ENCODE measurements at places on chromosomes 12 and 14.
A peak's percentile ranks its signal among the peaks of the same experiment; 100 is the strongest.

DNA sequence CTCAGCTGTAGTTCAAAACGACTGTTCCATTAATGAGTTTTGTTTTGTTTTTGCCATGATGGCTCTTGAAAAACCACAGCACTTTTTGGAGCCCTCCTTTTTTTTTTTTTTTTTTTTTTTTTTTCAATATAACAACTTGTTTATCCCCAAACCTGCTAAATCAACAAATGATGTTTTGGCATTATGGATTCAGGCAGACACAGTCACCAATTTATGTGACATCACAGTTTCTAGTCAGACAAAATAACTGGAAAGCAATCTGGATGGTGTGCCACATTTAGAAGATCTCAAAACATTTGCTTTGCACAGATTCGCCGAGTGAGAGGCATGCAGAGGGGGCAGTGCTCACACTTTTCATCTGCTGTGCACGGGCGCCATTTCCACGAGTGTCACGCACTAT lies 7.9 kb upstream of the RFLNA start:
- DNase-seq: no peak

DNA sequence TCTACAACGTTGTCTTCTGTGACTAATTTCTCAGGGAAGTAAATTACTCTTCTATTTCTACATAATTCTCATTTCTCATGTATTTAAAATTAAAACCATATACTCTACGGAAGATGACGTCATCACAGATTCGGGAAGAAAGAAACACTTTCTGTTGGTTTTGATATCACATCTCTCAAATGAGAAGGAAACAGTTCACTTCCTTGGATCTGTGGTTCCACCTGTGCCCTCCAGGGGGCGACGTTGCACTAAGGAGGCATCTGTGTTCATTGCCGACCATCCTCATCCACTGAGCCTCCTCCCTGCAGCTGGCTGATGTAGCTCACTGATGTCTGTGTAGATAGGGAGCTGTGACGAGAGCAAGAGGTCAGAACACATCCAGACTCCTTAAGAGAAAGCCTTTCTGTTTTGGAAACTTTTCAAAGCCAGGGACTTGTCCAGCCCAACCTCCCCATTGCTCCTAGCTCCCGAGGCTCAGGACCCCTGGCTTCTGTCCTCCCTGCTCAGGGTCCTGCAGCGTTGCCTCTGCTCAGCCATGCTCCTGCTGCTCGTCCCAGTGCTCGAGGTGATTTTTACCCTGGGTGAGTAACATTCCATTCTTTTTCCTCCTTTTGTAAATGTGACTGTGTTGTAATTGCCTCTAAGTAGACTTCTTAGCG lies 172.7 kb upstream of the OR4E1 start:
- no peak for DNase-seq

GRCh38 chr12:32183650-32184049 lies 77.0 kb downstream of the BICD1 start:
- DNase-seq: no peak

DNA sequence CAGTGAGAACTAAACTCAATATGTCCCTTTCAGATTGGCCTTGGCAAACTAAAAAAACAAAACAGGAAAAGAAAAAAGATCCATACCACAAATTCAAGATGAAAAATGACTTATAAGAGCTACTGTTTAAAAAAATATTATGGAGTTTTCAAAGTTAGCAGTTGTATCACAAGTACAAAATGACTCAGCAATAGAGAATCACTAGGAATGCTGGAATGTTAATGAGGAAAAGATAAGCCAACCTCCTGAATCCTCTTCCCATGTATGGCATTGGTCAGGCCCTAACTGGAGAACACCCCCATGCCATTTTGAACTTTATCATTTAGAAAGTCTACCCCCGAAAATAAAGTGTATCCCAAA lies 62.2 kb downstream of the PPP1R36 start:
- no peak for DNase-seq

GRCh38 chr12:79691511-79692248 lies 916 bp upstream of the PAWR start:
- no peak for DNase-seq

DNA sequence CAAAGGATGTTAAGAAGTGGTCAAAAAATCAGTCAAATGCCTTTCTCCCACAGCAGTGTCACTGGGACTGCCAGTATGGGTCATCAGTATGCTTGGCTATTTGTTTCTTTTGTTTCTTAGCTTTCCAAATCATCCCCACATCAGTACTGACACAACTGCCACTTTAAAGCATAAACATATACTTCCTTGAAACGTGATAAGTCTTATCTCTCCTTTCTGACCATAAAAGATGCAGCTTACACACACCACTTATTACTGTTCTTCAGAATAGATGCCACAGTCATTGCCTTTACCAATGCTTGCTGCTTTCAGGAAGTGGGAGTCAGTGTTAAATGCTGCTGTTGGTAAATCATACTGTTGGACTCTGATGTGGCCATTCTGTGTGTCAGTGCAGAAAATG lies 18.6 kb upstream of the GARIN2 start:
- DNase-seq: peak; percentile 26

DNA sequence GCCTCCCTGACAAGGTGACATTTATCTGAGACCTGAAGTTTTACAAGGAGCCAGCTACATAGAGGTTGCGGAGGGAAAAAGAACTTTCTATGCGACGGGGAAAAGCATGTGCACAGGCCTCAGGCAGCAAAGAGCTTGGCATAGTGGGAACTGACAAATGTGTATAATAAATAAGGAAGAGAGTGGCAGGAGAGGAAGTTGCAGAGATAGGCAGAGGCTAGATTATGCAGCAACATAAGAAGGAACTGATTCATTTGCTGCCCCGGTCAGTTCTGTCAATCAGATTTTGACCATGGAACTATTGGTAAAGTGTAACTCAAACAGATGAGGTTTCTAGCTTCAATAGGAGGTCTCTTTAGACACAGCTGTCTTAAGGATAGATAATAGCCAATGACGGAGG lies 33.7 kb upstream of the RIC8B start:
- no peak for DNase-seq
